Naive thymus-derived CD8-positive, alpha-beta T cell (primary cell): ENCODE measurements at places on chromosomes 2 and 18.

- no peak for DNase-seq
These were observed 877.6 kb downstream of the SLC4A3 start for GRCh38 chr2:220504938-220505503.

- no peak for DNase-seq
These were observed 34.7 kb downstream of the NPHP1 start for GRCh38 chr2:110170102-110170501.

DNA sequence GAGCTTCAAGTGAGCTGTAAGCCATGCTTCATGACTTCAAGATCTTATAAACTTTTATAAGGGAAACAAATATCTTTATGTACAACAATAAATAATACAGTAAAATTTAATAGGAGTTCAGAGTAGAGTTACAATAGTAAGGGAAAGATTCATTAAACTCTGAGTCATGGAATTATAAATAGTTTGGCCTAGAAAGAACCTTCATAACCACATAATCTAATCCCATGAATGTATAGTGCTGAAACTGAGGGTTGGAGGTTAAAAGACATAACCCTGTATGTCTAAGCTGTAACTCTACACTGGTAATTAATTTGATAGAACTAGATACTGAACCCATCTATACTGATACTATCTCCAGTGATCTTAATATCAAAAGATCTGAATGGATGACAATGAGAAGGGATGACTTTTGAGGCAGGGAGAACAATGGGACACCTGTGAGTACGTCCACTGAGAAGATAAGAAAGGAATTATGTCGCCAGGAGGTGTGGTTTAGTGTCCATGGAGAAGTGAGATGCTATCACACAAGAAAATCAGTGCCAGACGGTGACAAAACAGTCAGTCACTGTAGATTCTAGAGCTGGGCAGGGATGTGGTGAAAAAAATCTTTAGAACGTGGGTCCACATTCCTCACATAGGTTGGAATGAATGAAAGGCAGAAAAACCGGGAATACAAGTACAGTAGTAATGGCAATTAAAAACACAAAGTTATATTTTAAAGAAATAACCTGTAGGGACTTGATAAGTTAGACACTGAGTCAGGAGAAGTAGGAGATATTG is 1.1 kb downstream of the IL1F10 start:
- no peak for DNase-seq

- no peak for DNase-seq
These were observed 6.5 kb downstream of the IL1B start for GRCh38 chr2:112829961-112830681.

DNA sequence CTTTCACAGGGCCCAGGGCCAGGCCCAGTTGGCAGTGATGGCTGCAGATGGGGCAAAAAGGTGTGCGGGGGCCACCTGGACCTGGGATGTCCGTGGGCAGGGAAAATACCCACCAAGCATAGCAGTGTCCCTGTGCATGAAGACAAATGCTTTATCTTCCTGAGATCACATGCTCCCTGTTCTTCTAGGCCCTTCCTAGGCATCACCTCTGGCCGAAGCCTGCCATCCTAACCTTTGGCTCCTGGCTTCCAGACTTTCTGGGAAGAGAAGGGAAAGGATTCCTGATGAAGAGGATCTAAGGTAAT is 105.0 kb upstream of the SMAD2 start:
- no peak for DNase-seq

- no peak for DNase-seq
These were observed 166.7 kb downstream of the ST6GAL2 start for GRCh38 chr2:106719222-106719621.

- no peak for DNase-seq
These were observed 18.7 kb upstream of the ASPRV1 start for GRCh38 chr2:69979902-69980807.

DNA sequence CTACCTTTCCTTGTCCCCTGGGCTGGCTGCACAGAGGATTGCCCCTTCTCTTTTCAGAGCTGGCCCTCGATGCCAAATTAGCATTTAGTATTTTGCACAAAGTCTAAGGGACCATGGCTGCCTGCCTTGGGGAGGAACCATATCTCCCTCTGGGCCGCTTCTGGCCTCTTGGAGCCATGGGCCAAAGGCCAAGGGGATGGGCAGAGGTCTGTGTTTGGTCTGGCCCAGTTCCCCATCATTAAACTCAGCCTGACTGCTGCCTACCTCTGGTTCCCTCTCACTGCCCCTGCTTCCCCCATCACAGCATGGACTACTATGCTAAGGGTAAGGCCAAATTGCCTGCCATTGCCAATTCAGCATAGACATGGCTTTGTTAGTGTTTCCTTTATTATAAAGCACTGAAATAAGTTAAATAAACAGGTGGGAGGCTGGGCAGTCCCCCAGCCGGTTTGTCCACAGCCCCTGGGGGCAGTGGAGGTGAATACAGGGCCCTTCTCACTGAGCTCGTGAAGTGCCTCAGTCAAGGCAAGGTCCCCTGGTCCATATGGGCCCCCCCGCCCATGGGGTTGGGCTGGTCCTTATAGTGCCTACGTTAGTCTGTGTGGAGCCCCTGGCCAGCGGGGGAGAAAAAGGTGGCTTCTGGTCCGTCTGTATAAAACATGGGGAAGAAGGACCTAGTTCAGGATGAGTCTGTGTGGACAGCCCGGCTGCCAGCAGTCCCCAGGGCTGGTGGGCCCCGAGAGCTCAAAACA is 3.5 kb downstream of the ZNF513 start:
- DNase-seq: no peak

DNA sequence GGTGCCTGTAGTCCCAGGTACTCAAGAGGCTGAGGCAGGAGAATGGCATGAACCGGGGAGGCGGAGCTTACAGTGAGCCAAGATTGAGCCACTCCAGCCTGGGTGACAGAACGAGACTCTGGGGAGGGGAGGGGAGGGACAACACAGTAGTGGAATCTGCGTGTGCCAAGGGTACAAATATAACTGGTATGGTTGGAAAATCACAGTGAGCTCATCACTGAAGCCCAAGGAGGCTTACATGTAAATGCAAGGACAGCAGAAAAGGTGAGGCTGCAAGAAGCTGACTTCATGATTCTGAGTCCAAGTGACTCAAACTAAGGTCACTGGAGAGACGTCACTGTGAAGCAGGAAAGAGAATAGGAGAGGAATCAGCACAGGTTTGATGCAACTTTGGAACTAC is 9.2 kb downstream of the SEPTIN10 start:
- DNase-seq: no peak

DNA sequence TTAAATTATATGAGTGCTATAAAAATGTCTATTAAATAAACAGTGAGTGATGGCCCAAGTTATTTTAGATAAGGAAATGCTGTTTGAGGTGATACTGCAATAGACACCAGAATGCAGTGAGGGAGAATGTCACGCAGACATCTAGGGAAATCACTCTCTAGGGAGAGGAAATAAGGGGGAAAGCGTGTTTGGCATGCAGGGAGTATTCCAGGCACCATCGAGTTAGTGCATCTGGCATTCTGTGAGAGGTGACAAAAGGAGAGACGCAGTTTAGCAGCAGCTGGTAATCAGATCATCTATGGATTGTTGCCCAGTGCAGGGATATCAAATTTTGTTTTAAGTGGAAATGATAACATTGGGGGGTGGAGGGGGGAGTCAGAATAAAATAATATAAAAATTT is 175.4 kb upstream of the NETO1 start:
- DNase-seq: no peak

GRCh38 chr18:47501946-47502345 is 250.5 kb upstream of the SKOR2 start:
- no peak for DNase-seq

GRCh38 chr2:10360850-10361588 is 58.3 kb downstream of the HPCAL1 start:
- DNase-seq: no peak

GRCh38 chr18:54109131-54109683 is 115.3 kb downstream of the MBD2 start:
- no peak for DNase-seq
